ENCODE measurements at places on chromosomes 7 and 10. TPM values are rescaled to one million over a fixed set of nuclear protein-coding genes. Genes with fewer than 3 reads are reported as not detected.

- no peak for DNase-seq
Measured at GRCh38 chr10:62626079-62626478, 178.4 kb upstream of the ADO start.

GRCh38 chr7:78018641-78019446 lies 220.3 kb downstream of the PHTF2 start:
- peak; percentile 26 for DNase-seq

DNA sequence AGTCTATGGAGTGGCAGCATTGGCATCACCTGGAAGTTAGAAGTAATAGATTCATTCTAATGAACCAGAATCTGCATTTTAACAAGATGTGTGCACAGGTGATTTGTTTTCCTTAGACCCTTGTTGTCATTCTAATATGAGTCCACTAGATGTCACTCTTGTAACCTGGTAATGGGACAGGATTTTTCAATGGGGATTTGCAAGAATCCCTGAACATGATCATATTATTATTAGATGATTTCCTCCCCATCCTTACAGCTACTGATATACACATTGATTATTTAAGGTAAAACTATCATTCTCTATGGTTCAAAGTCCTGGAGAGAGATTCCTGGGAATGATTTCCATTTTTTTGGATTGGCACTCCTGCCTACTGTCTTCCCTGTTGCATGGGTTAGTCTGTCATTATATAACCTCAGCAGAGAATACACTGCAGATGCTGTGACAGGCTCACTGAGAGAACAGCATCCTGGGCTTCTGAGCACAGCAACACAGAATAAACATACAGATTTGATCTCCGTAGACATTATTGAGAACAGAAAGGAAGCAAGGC lies 194.9 kb downstream of the SUGCT start:
- peak; percentile 55 for DNase-seq

DNA sequence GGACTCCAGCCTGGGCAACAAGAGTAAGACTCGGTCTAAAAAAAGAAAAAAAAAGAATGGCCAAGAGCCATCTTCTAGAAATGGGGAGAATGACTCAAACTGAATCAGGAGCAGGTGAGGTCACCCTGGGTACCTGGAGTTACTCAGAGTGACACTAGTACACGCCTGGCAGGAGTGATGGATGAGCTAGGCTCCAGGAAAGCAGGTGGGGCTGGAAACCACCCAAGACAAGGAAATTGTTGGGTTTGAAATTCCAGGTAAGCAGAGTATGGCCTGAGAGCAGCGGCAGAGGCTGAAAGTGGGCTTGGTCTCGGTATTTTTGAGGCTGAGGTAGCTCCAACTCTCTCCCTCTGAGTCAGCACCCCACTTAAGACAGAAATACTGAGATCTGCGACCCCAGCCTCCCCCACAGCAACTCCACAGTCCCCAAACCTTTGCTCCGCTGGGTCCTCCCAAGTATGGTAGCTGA lies 18.5 kb downstream of the DDIT4 start:
- DNase-seq = no peak

DNA sequence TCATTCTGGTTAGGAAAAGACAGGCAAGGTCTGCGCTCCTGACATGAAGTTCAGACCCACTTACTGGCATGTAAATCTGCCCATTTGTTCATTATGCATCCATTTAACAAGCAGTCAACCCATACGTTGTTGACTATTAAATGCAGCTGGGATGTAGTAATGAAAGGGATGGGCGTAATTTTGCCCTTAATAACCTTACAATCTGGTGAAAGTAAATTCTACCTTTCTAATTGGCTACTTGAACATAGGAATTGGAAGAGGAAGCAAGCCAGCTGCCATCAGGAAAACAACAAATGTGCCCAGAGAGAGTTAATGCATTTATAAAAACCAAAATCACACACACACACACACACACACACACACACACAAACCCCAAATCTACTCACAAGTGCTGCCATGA lies 170.2 kb upstream of the PITRM1 start:
- DNase-seq = no peak

Gene C7orf33
- not detected for polyA plus RNA-seq

Gene UCN3
- polyA plus RNA-seq = 0.38 TPM

Gene RARRES2
- polyA plus RNA-seq = 55.6 TPM
